AG09319 (cell line): ENCODE measurements at places on chromosomes 2 and 18.

DNA sequence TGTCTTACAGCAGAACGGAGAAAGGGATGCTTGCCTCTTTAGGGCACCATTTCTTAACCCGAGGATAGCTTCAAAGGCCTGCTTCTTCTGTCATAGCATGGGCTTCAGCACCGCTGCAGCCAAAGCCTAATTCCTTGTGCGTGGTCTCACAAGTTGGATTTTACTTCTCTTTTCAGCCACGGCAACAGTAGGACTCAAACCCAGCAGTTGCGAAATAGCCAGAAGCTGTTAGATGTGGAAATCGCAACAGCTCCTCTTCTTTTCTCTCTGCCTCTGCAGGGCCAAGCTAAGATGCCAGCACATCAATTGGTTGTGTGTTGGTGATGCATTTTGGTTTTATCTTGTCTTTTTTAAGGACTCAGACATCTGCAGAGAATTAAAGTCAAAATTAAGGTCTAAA, 3.1 kb downstream of the NRXN1 start:
- DNase-seq = no peak

DNA sequence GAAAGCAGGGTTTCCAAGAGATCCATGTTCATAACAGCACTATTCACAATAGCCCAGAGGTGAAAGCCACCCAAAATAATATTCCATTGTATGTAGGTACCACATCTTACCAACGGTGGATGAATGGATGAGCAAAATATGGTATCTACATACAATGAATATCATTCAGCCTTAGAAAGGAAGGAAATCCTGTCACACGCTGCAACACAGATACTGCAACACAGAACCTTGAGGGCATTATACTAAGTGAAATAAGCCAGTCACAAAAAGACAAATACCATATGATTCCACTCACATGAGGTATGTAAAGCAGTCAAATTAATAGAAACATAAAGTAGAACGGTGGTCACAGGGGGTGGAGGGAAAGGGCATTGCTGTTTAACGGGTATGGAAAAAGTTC, 155.7 kb downstream of the DTNB start:
- no peak for DNase-seq

DNA sequence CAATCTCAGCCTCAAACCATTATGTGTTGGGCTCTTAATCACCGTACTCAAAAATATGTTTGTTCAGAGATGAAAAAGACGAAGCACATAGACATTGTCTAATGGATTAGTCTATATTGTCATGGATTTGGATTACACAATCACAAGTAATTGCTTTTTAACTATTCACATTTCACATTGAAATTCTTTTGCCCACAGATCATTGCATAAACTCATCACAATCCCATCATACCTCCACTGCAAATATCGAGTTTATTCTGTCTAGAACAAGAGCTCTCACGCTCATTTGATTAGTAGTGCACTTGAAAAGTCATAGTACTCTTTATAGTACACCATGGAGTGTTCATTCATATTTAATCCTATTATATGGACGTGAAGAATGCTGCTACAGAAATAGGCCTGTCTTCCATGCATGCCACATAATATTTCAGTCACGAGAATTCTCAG, 97.9 kb upstream of the SOX11 start:
- no peak for DNase-seq

DNA sequence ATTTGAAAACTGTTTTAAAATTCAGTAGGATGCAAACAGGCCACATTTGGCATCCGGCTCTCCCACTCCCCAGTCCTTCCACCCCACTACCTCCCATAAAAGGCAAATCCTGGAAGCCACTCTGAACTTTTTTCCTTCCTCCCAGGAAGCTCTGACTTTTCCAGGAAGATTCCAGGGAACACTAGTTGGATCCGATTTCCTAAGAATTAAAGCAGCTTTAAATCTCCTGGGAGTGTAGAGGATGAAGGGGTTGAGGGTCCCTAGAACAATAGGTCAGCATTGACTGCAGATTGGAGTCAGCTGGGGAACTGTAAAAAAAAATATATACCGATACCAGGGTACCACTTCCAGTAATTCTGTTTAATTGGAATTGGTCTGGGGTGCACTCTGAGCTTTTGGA, 76.9 kb downstream of the CRIM1 start:
- DNase-seq = no peak

GRCh38 chr2:39796134-39796533, 17.1 kb upstream of the THUMPD2 start:
- DNase-seq = no peak

GRCh38 chr2:61994531-61994930, 89.1 kb downstream of the COMMD1 start:
- no peak for DNase-seq

- no peak for DNase-seq
Measured at GRCh38 chr18:683531-683930, 26.1 kb downstream of the TYMS start.

DNA sequence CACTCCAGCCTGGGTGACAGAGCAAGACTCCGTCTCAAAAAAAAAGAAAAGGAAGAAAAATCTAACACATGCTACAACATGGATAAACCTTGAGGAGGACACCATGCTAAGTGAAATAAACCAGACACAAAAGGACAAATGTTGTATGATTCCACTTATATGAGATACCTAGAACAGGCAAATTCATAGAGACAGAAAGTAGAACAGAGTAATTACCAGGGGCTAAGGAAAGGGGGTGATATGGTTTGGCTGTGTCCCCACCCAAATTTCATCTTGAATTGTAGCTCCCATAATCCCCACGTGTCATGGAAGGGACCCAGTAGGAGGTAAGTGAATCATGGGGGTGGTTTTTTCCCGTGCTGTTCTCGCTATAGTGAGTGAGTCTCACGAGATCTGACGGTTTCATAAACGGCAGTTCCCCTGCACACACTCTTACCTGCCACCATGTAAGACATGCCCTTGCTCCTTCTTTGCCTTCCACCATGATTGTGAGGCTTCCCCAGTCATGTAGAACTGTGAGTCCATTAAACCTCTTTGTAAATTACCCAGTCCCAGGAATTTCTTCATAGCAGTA, 91.4 kb upstream of the CABLES1 start:
- no peak for DNase-seq

- peak; percentile 43 for DNase-seq
Measured at GRCh38 chr2:203688798-203689197, 17.6 kb upstream of the CD28 start.

GRCh38 chr2:190088917-190089316, 26.4 kb upstream of the MSTN start:
- DNase-seq = peak; percentile 28

GRCh38 chr2:216420367-216421101, 8.2 kb downstream of the SMARCAL1 start:
- DNase-seq = no peak

GRCh38 chr2:227146456-227146855, 17.5 kb downstream of the COL4A4 start:
- DNase-seq = no peak

DNA sequence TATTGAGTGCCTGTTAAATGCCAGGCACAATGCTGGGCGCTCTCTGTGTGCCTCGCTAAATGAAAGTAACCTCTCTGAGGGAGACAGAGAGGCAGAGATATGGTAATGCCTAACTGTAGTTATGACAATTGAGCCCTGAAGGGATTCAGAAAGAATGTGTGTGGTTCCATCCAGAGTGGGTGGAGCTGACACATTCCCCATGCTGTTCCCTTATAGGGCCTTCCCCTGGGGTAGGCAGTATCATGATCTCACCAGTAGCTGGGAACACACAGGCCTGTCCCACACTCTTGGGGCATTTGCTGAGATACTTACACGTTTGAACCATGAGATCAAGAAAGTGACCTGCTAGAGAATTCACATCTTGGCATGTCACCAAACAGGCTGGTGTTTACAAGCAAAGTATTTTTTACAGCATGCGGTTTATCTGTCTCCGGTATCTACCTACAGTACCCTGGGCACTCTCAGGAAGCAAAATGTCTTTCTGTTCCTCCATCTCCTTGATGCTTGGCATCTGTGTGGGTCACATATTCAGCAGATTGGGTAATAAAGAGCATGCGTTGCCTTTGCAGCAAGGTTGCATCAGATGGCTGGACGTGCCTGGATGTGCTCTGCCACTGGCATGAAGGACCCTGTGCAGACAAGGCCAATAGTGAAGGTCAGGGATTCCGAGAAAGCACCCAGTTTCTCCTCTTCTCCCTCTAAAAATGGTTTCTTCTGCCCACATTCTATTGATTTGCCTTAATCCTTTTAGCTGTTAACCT, 9.4 kb downstream of the CTIF start:
- DNase-seq = peak; percentile 82

GRCh38 chr2:21228041-21228895, 104.5 kb downstream of the TDRD15 start:
- no peak for DNase-seq

GRCh38 chr18:42155024-42155423, 200.0 kb downstream of the PIK3C3 start:
- no peak for DNase-seq

DNA sequence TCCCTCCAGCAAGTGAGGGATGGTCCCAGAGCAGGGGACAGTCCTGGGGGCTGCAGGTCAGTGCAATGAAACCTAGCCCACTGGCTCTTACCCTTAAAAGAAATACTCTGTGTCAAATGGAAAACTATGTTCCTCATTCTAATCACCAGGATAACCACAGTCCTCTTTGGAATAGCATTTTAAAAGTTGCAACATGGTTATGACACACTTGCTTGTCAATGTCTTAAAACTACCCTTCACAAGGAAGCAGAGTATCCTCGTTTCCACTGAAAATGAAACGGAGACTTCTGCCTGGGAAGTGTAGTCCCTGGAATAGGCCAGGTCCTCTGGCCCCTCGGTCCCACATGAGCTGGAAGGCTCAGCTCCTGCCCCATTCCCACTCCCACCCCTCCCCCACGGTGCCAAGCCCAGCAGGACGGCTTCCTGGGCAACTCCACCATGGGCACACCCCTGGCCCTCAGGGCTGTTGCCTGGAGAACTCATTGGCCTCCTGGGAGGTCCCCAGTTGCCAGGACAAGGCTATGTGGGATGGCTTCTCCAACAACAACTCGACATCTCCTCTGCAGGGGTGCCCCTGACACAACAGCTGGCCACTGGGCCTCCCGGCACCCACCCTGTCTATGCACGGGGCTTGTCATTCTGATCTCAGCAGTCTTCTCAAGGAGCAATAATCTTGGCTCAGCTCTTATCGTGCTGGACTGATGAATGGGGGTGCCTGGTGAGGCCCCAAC, 38.3 kb upstream of the ST3GAL5 start:
- DNase-seq = no peak

- DNase-seq = no peak
Measured at GRCh38 chr2:28956415-28956826, 24.7 kb upstream of the TOGARAM2 start.

DNA sequence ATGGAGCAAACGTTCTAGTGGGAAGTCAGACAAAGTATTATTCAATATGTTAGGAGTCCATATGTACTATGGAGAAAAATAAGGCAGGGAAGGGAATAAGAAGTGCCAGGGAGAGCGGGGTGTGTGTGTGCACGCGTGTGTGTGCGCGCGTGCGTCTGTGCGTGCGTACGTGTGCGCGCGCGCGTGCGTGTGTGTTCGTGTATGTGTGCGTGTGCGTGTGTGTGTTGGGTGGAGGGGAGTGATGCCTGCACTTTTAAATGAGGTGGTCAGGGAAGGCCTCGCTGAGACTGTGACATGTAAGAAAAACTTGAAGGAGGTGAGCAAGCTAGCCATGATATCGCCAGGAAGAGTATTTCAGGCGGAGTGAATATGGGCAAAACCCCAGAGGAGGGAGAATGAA, 1.6 kb upstream of the MREG start:
- DNase-seq = no peak

GRCh38 chr2:197890168-197890567, 85.8 kb downstream of the PLCL1 start:
- no peak for DNase-seq

GRCh38 chr18:36095936-36096519, 28.7 kb upstream of the RPRD1A start:
- DNase-seq = peak; percentile 56

- no peak for DNase-seq
Measured at GRCh38 chr2:221762496-221762895, 190.4 kb upstream of the EPHA4 start.

- DNase-seq = no peak
Measured at GRCh38 chr2:113212245-113213060, 38.7 kb downstream of the PSD4 start.

GRCh38 chr2:240202586-240202985, 62.1 kb upstream of the OTOS start:
- DNase-seq = no peak

- no peak for DNase-seq
Measured at GRCh38 chr2:225122007-225122406, 79.7 kb upstream of the DOCK10 start.

GRCh38 chr2:230326453-230327417, at the start of gene SP140L:
Gene SP140L, plus strand, starts transcription at chr2:230327193. Its CDS starts 77 bp downstream, at chr2:230327270.
- peak; percentile 60 for DNase-seq

DNA sequence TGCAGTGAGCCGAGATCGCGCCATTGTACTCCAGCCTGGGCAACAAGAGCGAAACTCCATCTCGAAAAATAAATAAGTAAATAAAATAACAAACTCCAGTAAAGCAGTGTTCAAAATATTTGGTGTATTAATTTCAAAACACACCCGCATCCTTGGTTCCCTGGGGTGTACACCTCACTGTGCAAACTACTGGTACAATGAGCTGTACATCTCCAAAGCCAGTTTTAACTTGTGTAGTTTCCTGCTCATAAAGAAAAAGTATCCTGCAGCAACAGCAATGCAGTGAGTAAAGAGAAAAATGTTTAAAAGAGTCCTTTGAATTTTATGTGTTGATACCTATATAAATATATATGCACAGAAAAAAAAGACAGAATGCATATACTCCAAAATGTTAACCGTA, 4.4 kb upstream of the NFE2L2 start:
- DNase-seq = no peak

- DNase-seq = no peak
Measured at GRCh38 chr18:24488824-24489493, 28.5 kb downstream of the HRH4 start.

GRCh38 chr2:240593703-240594451, 7.3 kb downstream of the CAPN10 start:
- DNase-seq = no peak

DNA sequence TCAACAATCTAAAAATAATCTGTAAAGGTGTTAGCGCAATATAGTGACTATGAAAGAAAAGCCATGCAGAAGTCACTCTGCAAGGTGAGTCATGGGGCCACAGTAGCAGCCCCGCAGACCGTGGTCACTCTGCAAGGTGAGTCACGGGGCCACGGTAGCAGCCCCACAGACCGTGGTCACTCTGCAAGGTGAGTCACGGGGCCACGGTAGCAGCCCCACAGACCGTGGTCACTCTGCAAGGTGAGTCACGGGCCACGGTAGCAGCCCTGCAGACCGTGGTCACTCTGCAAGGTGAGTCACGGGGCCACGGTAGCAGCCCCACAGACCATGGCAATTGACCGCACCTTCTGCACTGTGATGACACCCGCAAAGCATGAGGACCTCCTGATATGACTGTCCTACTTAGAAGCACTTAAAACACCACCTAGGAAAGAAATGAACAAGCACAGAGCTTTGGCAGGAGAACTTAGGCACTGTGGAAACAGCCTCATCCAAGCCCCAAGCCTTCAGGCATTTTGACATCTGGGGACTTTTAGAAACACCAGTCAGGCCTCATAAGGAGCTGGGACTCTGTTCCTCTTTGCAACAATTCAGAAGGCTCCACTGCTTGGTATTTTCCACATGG, 70.1 kb downstream of the LDLRAD4 start:
- DNase-seq = no peak
